ENCODE measurements at places on chromosomes 13 and 19. TPM values are rescaled to one million over a fixed set of nuclear protein-coding genes. Genes with fewer than 3 reads are reported as not detected.

Gene SIGLEC14
- total RNA-seq, result not detected

Gene ZNF100
- total RNA-seq, result 0.94 TPM

Gene MAST1
- total RNA-seq, result not detected

Gene DPF1
- not detected for total RNA-seq

Gene ANGPTL8
- not detected for total RNA-seq

Gene PDX1
- not detected for total RNA-seq
